Stimulated activated CD4-positive, alpha-beta T cell treated with anti-CD3 and anti-CD28 coated beads, Interleukin-12 subunit alpha, Interleukin-12 subunit beta, amount 100 ng/mL, for 48 hours (primary cell): ENCODE measurements at places on chromosomes 2 and 18.

GRCh38 chr2:130846686-130847375, 10.1 kb downstream of the ARHGEF4 start:
- no peak for DNase-seq

- no peak for DNase-seq
Observed at GRCh38 chr2:3422161-3422779, 42.8 kb downstream of the TRAPPC12 start.

DNA sequence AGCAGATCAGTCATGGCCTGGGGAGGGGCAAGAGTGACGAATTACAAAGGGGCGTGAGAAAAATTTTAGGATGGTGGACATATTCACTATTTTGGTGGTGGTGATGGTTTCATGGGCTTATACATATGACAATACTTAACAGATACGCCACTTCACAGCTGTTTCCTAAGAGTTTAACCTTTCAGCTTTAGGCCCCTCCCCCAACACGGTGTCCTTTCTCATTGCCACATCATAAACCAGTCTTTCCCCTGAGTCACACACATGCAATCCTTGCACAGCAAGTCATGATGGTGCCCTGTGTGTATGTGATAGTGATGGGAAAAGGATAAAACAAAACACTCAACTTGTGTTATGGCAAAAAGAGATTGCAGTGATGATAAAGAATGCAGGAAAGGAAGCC, 47.6 kb upstream of the IL1R1 start:
- DNase-seq, result no peak

- DNase-seq, result peak; percentile 20
Observed at GRCh38 chr2:88765154-88765888, 73.8 kb downstream of the RPIA start.

GRCh38 chr2:224284134-224284946, 117.6 kb downstream of the FAM124B start:
- peak; percentile 44 for DNase-seq

GRCh38 chr2:215833531-215834162, 179.7 kb downstream of the MREG start:
- no peak for DNase-seq

- no peak for DNase-seq
Observed at GRCh38 chr18:7885865-7886264, 318.7 kb downstream of the PTPRM start.

DNA sequence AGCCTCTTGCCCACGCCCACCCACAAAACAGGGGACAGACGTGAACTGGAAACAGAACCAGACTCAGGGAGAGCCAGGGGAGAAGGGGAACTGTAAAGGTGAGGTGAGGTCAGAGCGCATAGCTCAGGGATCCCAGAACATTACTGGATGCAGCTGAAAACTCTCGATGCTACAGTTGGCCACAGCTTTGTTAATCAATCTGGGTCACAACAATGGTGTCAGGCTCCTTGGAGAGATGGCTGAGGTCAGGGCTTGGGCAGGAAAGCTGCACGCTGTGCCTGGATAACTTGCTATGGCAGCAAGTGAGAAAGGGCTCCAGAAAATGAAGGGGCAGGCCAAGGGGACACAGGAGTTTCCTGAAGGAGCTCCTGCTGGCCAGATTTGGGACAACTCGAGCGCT, 263.3 kb downstream of the TFCP2L1 start:
- DNase-seq, result no peak

- no peak for DNase-seq
Observed at GRCh38 chr18:10482363-10482984, 28.0 kb downstream of the APCDD1 start.

- DNase-seq, result peak; percentile 62
Observed at GRCh38 chr2:169479257-169480078, at the start of gene BBS5. TSS of gene BBS5 (plus strand) at chr2:169479494. CDS start at chr2:169479554, 60 bp downstream.

DNA sequence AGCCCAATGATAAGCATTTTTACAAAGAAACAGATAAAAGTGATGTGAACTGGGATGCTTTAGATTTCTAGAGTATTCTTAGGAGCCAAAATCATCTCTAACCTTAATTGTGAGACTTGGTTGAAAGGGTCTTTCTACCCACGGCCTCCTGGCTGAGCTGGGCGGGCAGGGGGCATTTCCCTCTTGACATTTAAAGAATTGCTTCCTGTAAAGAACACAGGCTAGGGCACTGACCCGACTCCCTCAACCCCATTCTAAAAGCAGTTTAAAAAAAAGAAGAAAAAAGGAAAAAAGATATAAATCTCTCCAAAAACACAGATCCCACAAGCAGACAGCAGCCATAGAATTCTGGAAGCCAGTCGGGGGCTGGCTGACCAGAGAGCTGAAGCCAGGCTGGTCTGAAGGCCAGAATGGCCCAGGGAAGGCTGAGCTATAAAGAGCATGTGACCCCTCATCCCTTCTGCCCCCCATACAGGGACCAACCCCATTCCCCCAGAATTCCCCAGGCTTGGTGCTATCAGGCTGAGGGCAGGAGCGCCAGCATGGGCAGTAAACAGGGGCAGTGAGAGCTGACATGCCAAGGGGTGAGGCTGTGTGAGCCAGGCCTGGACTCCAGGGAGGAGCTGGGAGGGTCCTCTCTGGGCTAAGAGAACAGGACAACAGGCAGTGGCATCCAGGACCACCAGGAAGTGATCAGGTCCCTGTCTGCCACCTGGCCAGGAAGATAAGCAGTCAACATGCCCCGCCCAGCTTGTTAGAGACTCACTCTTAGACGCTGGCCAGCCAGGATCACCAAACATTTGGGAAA, 188.5 kb downstream of the HDAC4 start:
- no peak for DNase-seq

- no peak for DNase-seq
Observed at GRCh38 chr2:164662868-164663631, 41.8 kb upstream of the GRB14 start.

DNA sequence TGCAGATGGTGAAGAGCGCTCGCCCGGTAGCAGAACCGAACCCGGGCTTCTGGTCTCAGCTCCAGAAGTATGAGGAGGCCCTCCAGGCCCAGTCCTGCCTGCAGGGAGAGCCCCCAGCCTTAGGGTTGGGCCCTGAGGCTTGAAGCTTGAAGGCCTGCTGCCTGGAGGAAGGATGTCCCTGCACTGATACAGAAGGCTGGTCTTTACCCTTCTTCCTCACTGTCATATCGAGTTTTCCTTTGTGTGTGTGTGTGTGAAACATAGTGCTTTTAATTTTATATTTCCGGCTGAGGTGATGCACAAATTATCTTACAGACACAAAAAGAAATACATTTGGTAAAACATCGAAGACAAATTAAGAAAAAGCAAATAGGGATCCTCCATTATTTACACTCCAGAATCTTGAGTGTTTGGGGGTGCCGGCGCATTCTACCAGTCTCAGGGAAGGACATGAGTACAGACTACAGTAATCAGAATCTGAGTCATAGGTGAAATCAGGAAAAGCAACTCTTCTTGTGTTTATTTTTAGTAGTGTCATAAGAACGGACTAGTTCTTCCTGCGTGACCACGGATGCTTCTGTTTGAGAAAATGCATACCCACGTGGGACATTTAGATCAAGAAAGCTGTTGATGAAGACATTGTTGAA, 1.3 kb downstream of the DUSP28 start:
- no peak for DNase-seq

- DNase-seq, result peak; percentile 35
Observed at GRCh38 chr2:27431395-27431794, 3.0 kb downstream of the NRBP1 start.

- DNase-seq, result no peak
Observed at GRCh38 chr2:183149489-183149888, 25.2 kb downstream of the NUP35 start.

GRCh38 chr2:132740081-132740720, 70.2 kb upstream of the LYPD1 start:
- DNase-seq, result no peak

- no peak for DNase-seq
Observed at GRCh38 chr2:40034801-40035200, 255.7 kb upstream of the THUMPD2 start.

- DNase-seq, result no peak
Observed at GRCh38 chr2:231780123-231780908, 766 bp downstream of the PDE6D start.

GRCh38 chr2:33023728-33024500, 77.2 kb downstream of the LTBP1 start:
- no peak for DNase-seq

DNA sequence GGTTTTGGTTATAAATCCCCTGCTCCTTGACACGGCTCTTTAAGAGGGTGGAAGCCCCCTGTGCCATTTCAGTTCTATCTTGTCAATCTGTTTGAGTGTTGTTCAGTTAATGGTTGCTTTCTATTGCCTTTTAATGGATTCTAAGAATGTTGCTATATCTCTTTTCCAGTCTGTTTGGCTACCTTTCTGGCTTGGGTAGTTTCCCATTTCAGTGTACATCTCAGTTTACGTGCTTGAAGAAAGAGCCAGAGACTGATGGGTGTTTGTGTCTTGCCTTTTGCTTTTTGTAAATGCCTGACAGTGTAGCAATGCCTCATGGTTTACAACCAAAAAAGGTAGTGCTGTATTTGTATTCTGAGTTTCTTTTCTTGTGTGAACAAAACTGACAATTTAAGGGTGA, 45.3 kb downstream of the SPATS2L start:
- no peak for DNase-seq

GRCh38 chr2:164622338-164623106, 1.2 kb upstream of the GRB14 start:
- DNase-seq, result no peak

DNA sequence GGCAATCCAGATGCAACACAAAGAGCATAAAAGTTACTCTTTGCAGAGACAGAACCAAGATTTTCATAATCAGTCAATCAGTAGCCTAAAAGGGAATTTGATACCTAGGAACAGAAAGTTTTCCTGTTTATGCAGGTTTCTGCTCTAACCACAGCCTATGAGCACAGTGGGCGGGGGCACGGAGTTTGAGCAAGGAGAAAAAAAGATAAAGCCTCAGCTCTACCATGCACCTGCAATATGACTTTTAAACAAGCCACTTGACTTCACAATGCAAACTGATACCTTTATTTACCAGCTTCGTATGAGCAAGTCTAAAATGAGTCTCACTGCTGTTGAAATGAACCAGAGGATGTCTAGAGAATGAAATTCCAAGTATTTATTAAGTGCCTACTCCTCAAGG, 5.6 kb upstream of the LRATD1 start:
- no peak for DNase-seq

DNA sequence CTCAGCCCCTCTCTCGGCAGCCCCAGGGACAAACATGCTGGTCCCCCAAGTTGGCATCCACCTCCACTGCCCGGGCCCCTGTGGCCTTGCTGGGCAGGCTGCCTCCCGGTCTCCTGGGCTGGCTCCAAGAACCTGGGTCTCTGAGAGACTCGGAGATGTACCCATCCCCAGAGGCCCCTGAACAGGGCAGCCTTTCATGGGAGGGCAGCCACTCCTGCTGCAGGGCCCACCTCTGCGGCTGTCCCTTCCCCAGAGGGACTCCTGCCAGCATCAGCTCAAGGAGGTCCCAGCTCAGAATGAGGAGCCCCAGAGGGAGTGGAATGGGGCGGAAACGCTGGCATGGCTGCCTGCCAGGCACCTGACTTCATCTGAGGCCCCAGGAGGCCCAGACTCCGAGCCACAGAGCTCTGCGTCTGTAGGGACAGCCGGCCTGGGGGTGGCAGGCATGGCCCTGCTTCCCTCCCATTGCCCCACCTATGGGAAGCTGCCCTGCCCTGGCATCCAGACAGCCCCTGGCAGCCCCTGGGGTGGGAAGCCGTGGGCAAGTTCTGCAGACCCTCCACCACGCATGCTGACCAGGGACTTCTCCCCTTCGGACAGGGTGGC, 857 bp upstream of the CROCC2 start:
- no peak for DNase-seq

GRCh38 chr2:105129722-105130232, 91.9 kb downstream of the MRPS9 start:
- no peak for DNase-seq

DNA sequence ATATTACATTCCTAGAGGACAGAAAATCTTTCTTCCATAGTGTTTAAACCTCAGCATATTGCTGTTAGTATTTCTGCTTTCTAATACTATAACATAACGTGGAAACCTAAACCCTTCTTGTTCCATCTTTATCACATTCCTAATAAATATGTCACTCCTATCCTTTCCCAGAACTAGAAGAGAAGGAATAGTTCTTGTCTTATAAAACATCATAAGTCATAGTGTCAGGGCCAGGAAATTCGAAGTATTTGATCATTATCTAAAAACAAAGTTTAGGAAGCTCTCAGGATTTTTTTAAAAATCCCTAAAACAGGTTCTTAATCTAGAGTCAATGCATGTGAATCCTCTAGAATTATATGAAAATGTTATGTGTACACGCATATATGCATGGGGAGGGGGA, 2.0 kb downstream of the NHEJ1 start:
- DNase-seq, result no peak

DNA sequence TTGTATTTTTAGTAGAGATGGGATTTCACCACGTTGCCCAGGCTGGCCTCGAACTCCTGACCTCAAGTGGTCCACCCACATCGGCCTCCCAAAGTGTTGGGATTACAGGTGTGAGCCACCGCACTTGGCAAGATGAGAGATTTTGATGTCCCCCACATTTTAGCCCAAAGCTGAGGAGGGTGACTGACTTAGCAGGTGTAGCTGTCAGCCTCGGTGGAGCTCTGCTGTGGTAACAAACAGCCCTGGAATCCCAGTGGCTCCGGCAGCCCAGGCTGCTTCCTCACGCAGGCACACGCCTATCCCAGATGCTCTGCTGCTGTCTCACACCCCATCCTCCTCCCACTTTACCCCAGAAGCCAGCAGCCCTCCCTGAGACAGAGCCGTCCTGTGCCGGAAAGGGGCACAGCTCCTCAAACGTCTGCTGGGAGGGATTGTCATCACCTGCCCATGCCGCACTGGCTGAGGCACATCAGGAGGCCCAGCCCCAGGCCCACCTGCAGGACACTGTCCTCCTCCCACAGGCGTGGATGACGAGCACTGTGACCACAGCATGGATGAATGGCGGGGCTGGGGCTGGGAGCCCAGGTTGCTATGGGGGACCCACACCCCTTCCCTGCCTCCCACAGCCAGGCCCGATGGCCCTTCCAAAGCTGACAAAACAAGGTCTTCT, 10.6 kb upstream of the BOK start:
- no peak for DNase-seq

- DNase-seq, result no peak
Observed at GRCh38 chr2:166653185-166653813, 159.2 kb upstream of the SCN7A start.

GRCh38 chr2:137220438-137220993, 455.2 kb downstream of the THSD7B start:
- no peak for DNase-seq

GRCh38 chr2:136310797-136311603, 193.1 kb upstream of the CXCR4 start:
- DNase-seq, result no peak

DNA sequence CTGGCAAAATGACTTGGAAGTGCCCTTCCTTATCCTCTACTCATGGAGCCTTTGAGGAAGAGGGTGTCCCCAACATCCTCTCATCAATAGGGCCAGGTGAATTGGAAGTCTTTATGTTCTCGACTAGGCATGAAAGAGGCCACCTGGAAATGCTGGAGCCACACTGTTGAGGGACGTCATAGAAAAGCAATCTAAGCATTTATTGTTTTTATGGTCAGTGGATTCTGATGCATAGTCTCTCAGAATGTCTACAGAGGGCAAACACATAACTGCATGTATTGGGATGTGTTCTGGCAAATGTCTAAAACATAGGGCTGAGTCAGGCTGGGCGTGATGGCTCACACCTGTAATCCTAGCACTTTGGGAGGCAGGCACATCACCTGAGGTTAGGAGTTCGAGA, 246.6 kb upstream of the SP5 start:
- no peak for DNase-seq
